ENCODE measurements at places on chromosomes 16 and 17.
A peak's percentile ranks its signal among the peaks of the same experiment; 100 is the strongest.

GRCh38 chr17:47888293-47888692 is 7.7 kb upstream of the SP2 start:
- peak; percentile 17 for DNase-seq

GRCh38 chr16:55496509-55497145 is 12.2 kb upstream of the LPCAT2 start:
- DNase-seq, result peak; percentile 85

DNA sequence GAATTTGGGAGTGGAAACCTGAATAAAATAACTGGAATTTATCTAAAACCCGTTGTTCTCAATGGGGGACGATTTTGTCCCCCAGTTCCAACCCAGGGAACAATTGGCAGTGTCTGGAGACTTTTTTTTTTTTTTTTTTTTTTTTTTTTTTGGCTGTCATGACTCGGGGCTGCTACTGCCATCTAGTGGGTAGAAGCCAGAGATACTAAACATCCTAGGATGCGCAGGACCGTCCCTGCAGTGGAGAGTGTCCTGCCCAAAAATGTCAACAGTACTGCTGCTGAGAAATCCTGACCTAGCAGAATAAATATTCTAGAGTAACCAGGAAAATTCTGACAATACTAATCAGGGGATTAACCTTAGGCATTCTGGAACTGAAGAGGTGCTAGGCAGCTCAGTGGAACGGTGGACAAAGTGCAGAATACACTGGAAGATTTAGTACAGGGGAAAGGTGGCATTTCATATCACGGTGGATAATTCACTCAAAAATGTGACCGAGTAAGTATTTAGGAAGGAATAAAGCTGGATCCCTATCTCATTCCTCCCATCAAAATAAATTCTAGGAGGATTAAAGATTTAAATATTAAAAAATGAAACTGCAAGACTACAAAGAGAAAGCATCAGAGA is 107.6 kb downstream of the SPECC1 start:
- peak; percentile 60 for DNase-seq

DNA sequence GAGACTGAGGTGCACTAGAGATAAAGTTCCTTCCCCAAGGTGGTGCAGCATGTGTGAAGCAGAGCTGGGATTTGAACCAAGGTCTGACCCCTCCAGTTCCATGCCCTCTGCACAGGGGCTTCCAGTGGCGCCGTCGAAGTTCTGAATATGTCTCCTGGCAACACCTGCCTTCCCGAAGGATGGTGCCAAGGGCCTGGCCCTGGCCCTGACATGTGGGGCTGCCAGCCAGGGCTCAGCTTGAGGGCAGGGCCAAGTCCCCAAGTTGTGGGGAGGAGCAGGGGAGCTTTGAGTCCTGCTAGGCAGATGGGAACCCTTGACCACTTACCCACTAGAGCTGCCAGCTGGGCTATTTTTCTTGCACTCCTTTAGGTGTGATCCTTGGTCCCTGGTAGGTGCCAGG is 56.4 kb downstream of the NKD1 start:
- no peak for DNase-seq

DNA sequence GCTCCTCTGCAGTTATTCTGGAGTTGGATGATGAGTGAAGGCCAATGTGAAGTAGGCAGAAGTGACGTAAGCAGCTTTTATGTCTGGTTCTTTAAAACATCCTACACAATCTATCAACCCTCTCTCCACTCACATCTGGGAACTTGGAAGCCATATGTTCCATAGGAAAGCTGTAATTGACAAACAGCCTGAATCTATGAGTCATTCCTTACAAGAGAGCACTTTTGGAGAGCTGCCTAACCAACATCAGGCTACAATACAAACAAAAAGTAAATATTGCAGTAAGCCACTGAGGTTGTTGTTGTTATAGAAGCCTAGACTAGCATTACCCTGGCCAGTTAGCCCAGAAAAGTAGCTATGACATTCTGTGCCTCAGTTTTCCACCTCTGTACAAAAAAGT is 5.9 kb downstream of the CCL7 start:
- DNase-seq, result peak; percentile 82

GRCh38 chr16:57530522-57531252 is 5.7 kb downstream of the CCDC102A start:
- DNase-seq, result no peak

GRCh38 chr17:40338058-40338457 is 26.5 kb downstream of the GJD3 start:
- DNase-seq, result no peak

DNA sequence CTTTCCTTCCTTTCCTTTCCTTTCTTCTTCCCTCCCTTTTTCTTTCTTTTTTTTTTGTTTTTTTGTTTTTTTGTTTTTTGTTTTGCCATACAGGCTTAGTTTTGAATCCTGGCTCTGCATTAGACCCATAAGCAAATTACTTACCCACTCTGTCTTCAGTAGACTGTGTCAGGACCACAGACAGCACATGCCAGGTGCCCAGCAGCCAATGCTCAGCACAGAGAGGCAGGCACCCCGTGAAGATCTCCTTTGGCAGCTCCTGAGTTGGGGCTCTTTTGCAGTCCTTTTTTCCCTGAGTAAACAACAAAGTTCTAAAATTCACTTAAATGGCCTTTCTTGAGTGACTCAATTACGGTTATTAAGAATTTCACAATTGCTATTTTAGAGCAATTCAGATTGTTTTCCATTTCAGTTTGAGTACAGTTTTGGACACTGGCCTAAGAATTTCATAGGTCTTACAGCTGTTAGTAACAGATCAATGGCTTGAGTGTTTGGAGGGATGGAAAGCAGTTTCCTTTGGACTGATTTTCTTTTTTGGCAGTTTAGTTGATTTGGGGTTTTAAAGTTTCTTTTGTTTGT is 26.2 kb upstream of the SLC5A11 start:
- DNase-seq, result no peak

GRCh38 chr16:82585675-82586074 is 41.1 kb upstream of the CDH13 start:
- DNase-seq, result peak; percentile 80

DNA sequence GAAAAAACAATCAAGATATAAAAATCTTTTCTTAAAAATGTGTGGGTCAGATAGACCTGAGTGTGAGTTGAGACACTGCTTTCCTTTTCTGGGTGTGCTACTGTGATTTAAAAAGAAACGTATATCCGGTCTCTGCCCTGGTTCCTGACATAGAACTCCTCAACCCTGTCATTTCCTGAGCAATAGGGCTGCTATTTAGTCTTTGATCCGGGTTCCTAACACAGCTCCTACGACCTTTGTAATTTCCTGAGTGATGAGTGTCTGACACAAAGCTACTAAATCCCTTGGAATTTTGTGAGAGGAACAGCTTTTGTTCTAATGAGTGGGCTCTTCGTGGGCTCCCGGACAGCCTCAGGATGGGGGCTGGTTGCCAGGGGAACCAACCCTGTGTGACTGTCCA is 93.9 kb upstream of the FA2H start:
- DNase-seq, result peak; percentile 21

DNA sequence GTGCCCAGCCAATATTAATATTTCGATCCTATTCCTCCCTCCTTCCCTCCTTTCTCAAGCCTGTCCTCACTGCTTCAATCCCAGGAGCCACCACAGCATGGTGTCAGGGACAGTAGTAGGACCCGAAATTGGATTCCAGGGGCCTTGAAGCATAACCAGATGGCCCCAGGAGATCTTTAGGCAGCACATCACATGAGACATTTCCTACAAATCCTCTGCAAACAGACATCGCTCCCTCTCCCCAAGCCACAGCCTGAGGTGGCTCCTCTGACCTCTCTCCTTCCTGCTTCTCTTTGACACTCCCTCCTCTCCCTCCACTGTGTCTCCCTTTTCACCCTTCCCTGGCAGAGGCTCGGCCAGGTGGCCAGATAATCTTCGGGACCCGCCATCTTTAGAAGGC is 76.6 kb downstream of the BMERB1 start:
- no peak for DNase-seq

DNA sequence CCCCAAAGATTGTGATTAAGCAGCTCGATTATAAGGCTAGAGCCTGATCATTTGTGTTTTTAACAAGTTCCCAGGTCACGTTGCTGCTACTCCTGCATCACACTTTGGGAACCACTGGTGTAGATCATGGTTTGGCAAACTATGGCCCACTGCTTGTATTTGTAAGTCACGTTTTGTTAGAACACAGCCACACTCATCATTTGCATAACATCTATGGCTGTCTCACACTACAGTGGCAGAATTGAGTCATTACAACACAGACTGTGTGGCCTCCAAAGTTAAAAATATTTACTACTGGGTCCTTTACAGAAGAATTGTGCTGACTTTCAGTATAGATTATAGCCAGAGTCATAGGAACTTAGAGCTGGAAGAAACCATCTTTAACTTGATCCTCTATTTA is 515.3 kb upstream of the PSMD7 start:
- DNase-seq, result no peak

DNA sequence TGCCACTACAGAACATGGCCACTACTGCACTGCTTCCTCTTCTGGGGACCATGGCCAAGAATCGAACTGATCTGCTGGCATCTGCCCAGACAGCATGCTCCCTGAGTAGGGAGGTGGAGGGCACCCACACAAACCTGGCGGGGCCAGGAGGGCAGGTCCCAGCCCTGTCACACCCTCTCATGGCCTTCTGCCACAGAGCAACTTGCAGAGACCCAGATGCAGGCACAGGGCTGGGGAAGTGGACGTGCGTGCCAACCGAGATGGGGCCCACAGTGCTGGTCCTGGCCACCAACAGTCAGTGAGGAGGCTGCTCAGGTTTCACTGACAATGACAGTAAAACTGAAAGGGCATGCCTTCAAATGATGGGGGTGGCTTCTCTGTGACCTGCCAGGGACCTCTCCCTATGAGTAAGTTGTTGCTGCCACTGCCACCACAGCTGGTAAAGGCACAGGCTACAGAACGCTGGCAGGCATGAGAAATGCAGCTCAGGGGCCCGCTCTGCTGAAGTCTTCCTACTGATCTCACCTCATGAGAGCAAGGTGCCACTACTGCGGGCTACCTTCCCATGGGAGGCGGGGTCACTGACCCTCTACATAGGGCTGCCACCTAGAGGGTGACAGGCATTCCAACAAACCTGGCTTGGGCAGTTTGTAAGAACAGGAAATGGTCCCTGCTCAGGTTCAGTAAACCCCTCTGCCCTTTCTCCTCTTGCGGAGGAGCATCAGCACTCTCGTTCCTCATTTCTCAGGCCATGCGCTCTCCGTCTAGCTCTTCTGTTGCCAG is 15.5 kb downstream of the HIC1 start:
- DNase-seq, result no peak

- no peak for DNase-seq
Measured at GRCh38 chr16:337437-337836, 15.1 kb downstream of the AXIN1 start.

DNA sequence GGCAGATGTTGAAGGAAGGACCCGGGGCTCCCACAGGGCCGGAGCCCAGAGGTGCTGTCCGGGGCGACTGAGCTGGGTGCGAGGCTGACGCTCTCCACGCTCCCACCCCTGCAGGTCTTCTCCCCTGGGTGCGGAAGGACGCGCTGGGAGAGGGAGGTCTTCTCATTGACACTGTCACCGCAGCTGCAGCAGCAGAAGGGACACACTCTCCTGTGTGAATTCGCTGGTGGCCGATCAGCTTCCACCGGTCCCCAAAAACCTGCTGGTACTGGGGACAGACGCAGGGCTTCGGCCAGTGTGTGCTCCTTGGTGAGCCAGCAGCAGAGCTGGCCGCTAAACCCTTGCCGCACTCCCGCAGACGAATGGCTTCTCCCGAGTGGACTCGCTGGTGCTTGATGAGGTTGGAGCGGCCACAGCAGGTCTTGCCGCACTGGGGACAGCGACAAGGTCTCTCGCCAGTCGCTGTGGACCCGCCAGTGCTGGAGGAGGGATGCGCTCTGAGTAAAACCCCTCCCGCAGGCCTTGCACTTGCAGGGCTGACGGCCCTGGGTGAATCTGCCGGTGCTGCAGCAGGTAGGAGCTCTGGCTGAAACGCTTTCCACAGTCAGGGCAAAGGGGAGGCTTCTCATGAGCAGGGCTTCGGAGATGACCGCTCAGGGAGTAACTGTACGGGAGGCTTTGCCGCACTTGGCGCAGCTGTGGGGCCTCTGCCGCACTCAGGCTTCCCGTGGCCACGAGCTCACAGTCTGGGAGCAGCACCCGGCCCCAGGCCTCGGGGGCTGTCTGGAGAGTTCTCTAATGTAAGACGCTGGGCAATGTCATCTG is 6.2 kb downstream of the ZNF843 start:
- no peak for DNase-seq

- DNase-seq, result peak; percentile 23
Measured at GRCh38 chr17:33389504-33390135, 96.5 kb upstream of the ASIC2 start.

DNA sequence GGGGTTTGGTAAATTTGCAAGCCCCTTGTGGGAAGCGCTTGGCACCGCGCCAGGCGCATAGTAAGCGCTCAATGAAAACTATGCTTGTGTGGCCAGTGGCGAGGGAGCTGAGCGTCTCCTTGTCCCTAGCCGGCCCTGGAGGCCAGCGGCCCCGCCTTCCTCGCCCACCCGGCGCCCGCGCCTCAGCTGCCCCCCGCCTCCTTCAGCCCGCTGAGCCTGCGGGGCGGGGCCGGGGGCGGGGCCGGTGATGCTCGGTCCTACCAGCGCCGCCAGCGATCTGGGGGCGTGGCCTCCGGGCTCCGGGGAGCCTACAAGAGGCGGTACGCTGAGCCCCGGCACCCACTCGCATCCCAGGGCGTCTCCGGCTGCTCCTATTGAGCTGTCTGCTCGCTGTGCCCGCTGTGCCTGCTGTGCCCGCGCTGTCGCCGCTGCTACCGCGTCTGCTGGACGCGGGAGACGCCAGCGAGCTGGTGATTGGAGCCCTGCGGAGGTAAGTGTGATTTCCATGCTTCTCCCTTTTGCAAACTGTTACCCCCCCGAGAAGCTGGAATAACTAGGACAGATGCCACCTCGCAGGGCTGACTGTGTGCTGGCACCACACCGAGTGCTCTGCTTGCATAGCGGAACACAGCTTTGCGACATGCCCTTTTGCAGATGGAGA is at the start of gene CRISPLD2:
TSS of gene CRISPLD2 (plus strand) at position 342 of the 661 bp plus-strand sequence. CDS start 18,511 bp downstream, outside the sequence.
- DNase-seq, result peak; percentile 94

DNA sequence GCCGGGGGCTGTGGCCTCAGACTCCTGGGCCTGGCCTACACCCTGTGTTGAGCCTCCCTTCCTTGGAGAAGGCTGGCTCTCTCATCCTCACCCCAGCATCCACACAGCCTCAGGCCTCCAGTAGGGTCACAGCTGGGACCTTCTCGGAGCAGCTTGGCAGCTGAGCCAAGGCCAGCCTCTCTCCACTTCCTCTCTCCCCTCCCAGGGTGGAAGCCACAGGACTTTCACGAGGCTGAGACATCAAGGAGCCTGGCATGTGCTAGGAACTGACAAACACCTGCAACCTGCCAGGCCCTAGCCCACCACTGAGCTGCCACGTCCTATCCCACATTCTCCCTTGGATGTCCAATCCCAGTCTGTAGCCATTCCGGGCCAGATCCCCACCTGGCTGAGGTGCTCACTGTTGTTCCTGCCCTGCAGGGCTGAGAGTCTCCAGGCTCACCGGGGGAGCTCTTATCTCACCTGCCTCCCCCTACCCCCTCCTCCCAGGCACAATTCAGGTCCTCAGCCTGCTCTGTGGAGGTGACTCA is 3.1 kb downstream of the MMP15 start:
- no peak for DNase-seq

GRCh38 chr16:51440131-51440889 is 289.2 kb upstream of the SALL1 start:
- DNase-seq, result no peak

GRCh38 chr17:58402047-58402446 is 15.3 kb downstream of the RNF43 start:
- DNase-seq, result peak; percentile 67
